Stimulated activated CD4-positive, alpha-beta T cell treated with anti-CD3 and anti-CD28 coated beads, Interleukin-4, amount 100 ng/mL, for 48 hours (primary cell): ENCODE measurements at places on chromosomes 5 and 9.

- DNase-seq, result no peak
Observed at GRCh38 chr5:96671441-96671840, 9.3 kb downstream of the CAST start.

- DNase-seq, result no peak
Observed at GRCh38 chr9:83449983-83450382, 88.2 kb downstream of the FRMD3 start.

- no peak for DNase-seq
Observed at GRCh38 chr5:54927097-54927746, 58.2 kb downstream of the ESM1 start.

GRCh38 chr9:95264954-95265615 is 52.4 kb downstream of the FANCC start:
- DNase-seq, result no peak

DNA sequence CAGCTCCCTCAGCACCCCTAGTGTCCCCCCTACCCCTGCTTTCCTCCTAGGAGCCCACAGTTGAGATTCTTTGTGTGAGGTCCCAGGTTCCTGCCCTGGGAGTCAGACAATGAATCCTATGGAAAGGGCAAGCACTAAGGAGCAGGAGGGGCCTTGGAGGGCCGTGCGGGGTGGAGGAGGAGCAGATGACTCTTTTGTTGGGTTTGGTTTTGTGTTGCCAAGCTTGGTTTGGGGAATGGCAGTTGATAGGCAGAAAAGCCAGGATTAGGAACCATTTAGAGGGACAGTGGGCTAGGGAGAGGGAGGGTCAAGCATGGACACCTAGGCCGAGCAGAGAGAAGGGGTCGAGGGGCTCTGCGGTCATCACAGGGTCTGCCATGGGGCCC is 61.6 kb upstream of the SPTLC1 start:
- DNase-seq, result no peak

DNA sequence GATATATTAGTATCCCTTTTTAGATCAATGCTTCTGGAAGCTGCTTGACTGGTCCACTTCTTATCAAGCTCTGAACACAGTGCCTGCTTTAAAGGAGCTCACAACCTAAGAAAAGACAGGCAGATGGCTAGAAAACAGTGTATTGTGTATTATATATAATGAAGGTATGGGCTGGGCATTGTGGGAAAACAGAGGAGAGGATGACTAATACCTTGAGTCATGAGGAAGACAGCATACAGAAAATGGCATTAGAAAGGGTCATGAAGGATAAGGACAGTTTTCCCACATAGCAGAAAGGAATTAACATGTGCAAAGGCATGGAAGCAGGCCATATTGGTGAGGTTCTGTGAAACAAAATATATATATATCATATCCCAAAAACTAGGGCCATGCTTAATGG is 309.6 kb downstream of the MLLT3 start:
- DNase-seq, result no peak

DNA sequence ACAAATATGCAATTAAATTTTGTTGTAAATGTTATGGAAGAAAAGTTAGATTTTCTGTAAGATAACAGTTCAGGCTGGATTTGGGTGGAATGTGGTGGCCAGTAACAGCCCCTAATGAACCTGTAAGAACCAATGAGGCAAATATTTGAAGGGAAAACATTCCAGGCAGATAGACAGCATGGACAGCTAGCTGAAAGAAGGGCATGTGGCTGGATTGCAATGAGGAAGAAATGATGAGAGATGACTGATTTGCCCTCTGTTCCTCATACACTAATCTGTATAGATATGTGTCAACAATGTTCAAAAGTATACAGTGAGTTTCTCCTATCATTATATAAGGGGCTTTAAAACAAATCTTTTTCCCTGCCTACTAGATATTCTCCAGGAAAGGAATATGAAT is 58.8 kb downstream of the MAN2A1 start:
- no peak for DNase-seq

DNA sequence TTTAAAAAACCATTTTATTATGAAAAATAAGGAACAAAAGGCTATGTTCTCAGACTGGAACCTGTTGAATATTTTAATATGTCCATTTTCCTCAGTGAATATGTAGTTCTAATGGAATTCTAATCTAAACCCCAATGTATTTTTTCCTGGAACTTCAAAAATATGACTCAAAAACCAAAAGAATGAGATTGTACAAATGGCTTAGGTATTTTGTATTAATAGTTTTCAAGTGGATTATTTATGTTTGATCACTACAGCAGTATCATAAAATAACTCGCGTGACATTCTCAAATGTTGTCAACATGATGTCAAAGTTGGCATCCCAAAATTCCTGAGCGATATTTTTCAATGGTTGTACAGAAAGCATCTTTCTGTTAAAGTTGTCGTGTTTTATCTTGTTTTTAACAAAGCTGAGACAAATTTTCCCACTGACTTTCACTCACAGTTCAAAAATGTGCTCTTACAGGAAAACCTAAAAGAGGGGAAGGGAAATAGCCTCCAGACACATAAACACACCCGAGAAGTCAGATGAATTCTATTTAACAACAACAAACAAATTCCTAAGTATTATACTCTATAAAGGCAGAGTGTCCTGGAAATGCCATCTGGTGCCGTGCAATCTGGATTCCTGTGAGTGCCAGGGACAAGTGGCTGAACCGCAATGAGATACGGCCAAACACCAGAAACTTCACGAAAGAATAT is 68.1 kb upstream of the TAS2R1 start:
- no peak for DNase-seq

GRCh38 chr9:21994556-21995005 is at the start of gene CDKN2B-AS1:
Gene CDKN2B-AS1 (plus strand): TSS chr9:21994791.
- no peak for DNase-seq
